Stimulated activated naive CD4-positive, alpha-beta T cell treated with Interleukin-2 at 50 U/mL for 16 hours (primary cell): ENCODE measurements at places on chromosomes 6 and 20.
A peak's percentile ranks its signal among the peaks of the same experiment; 100 is the strongest.

DNA sequence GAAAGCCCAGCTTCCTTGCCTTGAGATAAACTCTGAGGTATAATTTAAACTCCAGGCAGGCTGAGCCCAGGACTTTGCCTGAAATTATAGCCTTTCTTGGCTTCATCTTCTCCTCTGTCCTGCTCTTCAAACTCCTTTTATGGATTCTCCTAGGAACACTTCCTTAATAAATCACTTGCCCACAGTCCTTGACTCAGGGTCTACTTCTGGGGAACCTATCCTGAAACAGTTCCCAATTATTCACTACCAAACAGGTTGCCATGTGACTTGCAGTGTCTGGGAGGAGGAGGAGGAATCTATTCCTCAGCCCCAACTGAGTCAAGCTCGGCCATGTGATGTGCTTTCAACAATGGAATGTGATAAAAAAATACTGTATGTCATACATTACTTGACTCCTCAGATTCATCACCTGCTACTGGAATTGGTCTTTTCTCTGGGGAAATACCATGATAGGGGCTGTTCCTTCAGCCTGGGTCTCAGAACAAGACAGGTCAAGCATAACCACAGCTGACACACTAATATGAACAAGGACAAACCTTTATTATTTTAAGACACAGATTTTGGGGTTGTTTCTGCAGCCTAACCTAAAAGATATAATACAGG, 20.5 kb upstream of the CDKN1A start:
- no peak for DNase-seq

DNA sequence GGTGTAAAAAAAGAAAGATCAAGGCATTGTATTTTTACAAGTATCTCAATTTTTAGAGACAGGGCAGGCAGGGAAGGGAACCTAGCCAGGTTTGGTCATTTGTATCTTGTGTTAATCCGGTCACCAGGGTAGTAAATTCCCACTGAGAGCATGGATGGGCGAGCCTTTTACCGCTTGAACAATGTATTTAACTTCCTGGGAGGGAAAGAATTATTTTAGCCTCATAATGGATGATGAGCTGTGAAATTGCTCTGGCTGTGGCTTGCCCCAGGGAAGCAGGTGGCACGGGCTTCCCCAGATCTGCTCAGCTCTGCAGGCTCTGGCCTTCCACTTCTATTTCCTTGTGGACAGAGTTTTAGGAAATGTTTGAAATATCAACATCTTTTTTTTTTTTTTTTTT, 72.9 kb downstream of the TOX2 start:
- DNase-seq = no peak

DNA sequence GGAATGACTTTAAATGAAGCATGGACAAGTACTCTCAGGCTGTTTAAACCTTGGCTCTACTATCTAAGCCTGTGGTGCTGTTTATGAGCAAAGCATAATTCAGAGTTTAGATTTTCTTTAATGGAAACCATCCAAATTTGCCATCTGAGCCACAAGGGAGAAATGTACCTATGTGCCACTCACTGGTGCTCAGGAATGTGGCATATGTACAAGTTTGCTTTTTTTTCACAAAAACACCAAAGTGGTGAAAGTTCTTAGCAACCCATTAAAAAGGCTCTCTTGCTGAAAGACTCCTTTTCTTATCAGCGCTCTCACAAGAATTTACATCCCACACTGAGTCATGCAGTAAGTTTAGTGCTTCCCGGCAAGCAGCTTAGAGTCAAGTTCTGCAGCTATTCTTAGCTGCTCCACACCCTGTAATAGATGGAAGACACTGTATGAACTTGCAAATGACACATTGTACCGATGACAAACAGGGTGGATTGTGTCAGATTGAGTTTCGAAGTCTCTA, 57.3 kb upstream of the MLIP start:
- DNase-seq = no peak

DNA sequence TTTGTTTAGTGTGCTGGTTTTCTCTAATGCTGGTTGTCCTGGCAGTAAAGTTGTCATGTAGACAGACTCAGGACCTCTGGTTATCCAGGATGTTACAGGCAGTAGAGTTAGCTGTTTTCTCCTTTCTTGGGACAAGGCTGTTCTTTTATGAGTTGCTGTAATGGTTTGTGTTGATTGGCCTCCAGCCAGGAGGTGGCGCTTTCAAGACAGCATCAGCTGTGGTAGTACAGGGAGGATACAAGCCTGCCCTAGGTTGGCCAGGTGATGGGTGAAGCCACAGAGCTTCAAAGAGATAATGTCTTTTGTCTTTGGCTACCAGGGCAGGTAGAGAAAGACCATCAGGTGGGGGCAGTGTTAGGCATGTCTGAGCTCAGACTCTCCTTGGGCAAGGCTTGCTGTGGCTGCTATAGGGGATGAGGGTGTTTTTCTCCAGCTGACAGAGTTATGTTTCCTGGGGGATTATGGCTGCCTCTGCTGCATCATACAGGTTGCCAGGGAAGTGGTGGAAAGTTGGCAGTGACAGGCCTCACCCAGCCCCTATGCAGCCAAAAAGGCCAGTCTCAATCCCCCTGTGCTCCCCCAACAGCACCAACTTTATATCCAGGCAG, 127.2 kb upstream of the TAB2 start:
- peak; percentile 19 for DNase-seq

- no peak for DNase-seq
Measured at GRCh38 chr6:57247603-57248002, 25.5 kb upstream of the RAB23 start.

DNA sequence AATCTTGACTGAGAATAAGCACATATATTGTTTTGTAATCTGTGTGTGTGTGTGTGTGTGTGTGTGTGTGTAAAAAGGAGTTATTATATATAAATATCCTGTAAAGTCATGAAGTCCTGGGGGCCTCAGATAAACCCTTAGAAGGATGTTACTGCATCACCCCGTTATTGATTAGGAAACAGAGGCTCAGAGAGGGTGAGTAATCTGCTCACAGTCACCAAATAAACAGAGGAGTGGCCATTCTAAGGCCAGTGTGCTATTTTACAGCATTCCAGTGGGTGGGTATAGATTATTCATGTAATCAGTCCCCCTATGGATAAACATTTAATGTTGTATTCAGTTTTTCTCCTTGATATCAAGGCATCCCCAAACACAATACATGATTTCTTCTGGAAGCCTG, 87.1 kb downstream of the CDC5L start:
- no peak for DNase-seq

DNA sequence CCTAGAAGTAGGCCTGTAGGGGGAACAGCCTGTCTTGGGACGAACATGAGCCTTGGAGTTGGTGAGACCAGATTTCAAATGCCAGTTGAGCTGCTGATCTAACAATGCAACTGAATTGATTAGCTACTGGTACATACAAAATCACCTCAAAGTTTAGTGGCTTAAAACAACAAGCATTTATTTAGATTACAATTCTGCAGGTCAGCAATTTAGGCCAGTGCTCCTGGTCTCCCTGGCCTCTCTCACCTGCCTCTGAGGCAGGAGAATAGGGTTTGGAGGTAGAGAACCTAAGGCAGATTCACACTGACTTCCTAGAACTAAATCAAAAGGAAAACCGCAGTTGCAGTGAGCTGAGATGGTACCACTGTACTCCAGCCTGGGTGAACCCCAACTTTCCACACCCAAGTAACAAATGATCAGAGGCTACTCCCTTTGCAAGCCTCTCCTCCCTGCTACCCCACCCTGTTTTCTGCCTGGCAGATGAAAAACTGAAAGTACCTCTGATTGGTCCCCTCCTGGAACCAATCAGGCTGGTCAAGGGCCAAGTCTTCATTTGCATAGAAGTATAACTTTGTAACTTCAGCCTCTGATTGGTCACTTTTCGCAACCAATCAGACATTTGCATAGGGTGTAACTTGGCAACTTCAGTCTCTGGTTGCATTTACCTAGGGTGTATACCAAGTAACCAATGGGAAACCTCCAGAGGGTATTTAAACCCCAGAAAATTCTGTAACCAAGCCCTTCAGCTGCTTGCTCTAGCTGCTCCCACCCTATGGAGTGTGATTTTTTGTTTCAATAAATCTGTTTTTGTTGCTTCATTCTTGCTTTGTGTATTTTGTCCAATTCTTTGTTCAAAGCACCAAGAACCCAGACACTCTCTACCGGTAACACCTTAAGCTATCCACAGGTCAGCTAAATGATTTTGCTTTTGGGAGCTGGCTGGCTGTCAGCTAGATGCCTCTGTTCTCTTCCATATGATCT, 8.1 kb upstream of the UBR2 start:
- no peak for DNase-seq

DNA sequence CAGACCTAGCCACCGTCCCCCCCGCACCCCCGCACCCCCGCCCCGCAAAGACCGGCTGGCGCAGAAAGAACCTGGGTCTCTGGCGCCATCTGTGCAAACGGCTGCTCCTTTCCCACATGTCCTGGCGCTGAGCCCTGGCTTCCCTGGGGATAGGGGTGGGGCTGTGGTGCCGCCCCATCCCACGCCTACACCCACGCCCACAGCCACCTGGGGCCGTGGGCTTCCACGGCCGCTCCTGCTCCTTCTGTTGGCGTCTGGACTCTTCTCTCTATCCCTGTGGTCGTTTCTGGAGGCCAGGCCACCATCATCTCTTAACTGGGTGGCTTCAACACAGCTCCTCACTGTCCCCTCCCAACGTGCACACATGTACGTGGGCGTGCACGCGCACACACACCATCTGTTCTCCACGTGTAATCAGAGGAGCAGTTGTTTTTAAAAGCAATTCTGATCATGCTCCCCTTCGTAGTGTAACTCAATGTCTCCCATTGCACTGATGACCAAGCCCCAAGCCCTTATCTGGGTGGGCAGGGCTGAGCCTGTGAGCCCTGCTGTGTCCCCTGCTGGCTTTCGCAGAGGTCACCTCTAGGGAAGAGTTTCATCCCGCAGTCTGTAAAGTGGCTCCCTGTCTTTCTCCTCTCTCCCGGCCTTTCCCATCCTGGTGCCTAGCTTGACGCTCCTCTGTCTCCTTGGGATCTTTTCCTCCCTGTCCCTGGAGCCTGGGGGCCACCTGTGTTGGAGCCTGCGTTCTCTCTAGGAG, 31.9 kb upstream of the FAM83D start:
- no peak for DNase-seq

DNA sequence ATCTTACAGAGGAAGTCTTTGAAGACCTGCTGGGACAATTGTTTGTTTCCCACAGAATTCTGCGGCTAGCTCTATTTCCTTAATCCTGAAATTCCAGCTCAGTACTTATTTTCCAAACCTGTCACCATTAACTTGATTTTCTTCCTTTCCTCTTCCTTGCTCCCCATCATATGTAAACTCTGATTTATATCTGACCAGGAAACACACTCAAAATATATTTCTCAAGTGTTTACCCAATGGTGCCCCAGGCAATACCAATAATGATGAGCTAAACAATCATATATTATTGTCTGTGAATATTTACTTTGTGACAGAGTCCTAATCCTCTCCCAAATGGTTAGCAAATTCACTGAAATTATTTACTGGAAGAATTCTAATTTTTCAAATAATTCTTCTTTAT, 597.3 kb downstream of the PKHD1 start:
- no peak for DNase-seq

GRCh38 chr6:7051780-7052442, 55.9 kb upstream of the RREB1 start:
- DNase-seq = peak; percentile 41

- DNase-seq = no peak
Measured at GRCh38 chr20:24148372-24148771, 159.8 kb upstream of the GGTLC1 start.

DNA sequence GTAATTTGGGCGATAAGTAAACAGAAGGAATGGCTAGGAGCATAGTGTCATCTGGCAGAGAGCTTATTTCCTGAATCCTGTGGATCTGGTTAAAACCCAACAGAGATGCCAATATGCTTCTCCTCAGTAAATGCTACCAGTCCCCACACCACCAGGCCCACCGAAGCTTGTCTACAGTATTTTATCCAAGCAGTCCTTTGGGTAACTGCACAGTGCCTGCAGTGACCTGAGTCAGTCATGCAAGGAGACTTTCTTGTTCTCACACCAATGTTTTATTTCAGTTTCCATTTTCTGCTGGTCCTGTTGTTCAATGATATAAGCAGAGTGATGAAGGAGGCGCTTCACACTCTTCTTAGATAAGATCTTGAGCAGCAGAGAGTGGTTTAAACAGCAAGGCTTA, 326.3 kb downstream of the RIMS1 start:
- no peak for DNase-seq

DNA sequence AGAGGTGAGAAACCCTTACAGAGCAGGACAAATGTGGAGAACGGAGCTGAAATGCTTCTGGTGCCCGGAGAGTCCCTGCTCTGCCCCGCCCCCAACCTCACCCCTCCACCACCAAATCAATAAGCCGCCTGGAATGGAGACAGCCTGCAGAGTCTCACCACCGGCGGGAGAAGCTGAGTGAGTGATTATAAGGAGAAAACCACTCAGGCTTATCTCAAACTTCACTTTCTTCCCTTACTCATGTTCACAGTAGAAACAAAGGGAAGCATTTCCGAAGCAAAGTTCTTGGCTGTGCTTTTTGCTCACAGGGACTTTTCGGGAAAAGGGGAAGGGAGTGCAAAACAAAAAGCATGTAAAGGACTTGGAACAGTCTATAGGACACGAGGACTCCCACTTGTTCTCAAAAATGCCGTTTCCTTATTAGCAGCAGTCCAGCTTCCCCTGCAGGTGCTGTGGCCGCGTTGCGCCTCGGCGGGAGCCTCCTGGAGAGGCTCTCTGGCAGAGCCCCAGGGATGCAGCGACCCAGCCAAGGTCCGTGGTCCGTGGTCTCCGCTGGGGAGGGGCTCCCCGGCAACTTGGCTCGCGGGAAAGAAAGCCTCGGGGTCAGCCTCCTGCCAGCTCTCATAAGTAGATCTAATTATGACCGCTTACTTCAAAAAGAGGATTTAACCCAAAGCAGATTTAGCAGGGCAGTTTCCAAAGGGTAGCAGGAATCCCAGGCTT, 64.8 kb upstream of the TMEM30A start:
- no peak for DNase-seq

- DNase-seq = no peak
Measured at GRCh38 chr20:52777171-52777570, 195.0 kb upstream of the TSHZ2 start.

DNA sequence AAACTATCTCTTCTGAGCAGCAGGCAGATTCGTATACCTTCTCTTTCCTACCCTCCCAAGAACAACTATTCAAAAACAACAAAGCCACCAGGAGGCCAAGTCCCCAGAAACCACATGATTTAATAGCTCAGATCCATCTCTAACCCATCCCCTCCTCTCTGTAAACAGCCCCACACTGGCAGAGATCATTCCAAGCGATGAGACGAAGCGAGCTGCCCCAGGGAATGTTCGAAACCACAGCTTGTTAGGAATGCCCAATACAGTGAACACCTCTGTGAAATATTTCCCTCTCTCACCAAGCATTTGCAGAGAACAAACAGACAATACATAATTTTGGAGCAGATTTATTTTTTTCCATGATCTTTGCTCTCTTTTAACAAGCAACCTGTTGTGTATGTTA, 231.8 kb downstream of the SOD2 start:
- no peak for DNase-seq

DNA sequence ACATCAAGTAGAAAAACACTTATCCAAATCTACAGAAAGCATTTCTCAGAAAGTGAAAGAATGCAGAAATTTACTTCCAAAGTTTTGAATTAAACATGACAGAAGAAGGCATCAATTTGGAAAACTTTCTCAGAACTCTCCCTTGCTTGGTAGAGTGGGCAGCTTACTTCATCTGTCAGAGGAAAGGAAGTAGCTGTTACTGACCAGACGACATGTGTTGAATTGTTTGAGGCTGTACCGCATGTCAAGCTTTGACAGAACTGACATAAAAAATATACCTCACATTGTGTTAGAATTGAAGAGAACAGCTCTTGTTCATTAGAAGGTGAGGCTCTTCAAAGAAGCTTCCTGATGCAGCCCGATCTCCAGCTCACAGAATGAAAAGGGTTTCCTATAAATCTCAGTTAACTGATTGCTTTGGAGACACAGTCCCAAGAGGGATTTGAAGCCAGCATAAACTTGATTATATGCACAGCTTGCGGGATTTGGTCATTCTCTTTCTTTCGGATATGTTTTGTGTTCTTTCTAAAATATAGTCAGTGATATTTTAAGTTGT, 190.7 kb downstream of the PLCB1 start:
- DNase-seq = no peak
